ENCODE measurements at places on chromosomes 2 and 18.

- DNase-seq = no peak
Measured at GRCh38 chr2:144946263-144946662, 426.3 kb upstream of the ZEB2 start.

GRCh38 chr2:3151153-3151918 lies 226.3 kb downstream of the EIPR1 start:
- DNase-seq = no peak

DNA sequence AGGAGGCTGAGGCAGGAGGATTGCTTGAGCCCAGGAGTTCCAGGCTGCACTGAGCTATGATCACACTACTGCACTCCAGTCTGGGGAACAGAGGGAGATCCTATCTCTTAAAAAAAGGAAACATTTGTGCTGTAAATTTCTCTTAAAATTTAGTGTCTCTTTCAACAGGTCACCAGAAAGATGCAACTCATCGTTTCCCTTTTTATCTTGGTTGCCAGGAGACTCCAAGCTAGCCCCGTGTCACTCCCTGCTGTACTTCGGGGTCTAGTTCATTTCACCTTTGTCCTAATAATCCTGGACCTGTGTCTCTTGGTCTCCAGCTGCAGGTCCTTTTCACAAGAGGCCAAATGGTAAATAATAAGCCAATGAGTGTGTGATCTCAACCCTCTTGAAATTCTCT lies 7.1 kb downstream of the HS1BP3 start:
- no peak for DNase-seq

GRCh38 chr18:76750917-76751890 lies 71.2 kb upstream of the ZNF236 start:
- no peak for DNase-seq

- no peak for DNase-seq
Measured at GRCh38 chr18:48517048-48517447, 21.8 kb upstream of the CTIF start.

DNA sequence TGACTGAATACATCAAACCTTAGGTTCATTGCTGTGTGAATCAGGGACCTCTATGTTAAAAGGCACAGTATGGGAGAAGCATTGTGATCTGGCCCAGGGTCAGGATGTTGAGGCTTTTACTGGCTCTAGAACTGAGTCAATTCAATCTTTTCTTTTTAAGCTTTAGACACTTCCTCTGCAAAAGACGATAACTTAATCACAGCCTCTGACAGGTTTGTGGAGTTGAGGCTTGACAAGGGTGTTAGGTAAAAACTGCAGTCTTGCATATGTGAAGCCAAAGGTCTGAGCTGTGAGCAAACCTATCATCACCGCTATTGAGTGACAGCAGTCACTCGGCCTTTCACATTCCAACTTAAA lies 17.3 kb upstream of the ARHGAP25 start:
- DNase-seq = no peak

GRCh38 chr2:34901739-34902138 lies 1302.6 kb upstream of the FAM98A start:
- DNase-seq = no peak

DNA sequence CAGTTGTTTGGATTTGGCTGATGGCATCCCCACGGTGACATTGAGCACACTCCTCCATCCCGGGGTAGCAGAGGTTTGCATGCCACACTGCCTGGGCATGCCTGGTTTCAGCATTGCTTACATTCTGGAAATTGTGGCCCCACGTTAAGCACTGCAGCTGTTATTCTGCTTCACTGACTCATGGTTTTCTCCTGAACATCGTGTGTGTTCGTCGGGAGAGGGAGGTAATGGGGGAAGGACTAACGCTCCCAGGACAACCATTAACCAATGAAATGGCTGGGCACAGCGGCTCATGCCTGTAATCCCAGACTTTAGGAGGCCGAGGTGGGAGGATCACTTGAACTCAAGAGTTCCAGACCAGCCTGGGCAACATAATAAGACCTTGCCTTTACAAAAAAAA lies 28.2 kb upstream of the YWHAQ start:
- no peak for DNase-seq

GRCh38 chr18:79720359-79720733 lies 40.7 kb downstream of the CTDP1 start:
- DNase-seq = no peak

- DNase-seq = no peak
Measured at GRCh38 chr2:66438891-66439811, 4.2 kb downstream of the MEIS1 start.

DNA sequence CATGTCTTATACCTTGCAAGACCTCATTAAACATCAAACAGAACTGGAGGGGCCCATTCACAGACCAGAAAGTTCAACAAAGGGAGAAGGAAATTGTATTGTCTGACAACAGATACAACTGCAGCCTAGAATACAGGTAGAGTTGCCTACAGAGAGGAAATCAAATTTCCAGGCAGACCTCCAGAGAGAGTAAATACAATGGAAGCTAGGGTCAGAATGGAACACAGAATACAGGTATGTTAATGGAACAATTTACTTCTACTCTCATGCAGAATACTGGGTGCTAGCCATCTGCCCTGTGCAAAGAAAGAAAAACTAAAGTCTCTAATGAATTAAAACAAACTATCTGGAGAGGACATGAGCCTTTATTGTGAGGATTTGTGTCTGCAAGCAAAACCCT lies 31.6 kb upstream of the ALK start:
- no peak for DNase-seq

Data from lower leg skin (tissue), 4 donors.